SW480 (cell line): ENCODE measurements at places on chromosomes 1 and 21.

GRCh38 chr1:42833981-42834380, 12.4 kb upstream of the ZNF691 start:
- DNase-seq = no peak

- no peak for DNase-seq
Measured at GRCh38 chr21:36202726-36203602, 46.3 kb downstream of the DOP1B start.

DNA sequence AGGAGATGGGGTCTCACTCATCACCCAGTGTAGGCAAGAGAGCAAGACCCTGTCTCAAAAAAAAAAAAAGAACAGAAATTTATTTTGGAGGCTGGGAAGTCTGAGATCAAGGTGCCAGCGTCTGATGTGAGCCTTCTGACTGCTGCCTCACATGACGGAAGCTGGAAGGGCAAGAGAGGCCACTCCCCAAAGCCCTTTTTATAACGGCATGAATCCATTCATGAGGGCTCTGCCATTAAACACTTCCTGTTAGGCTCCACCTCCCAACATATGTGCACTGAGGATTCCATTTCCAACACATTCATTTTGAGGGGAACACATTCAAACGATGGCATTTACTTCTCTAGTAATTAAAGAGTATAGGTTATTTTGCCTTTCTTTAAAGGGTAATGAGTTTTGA, 50.9 kb upstream of the C1orf198 start:
- no peak for DNase-seq

DNA sequence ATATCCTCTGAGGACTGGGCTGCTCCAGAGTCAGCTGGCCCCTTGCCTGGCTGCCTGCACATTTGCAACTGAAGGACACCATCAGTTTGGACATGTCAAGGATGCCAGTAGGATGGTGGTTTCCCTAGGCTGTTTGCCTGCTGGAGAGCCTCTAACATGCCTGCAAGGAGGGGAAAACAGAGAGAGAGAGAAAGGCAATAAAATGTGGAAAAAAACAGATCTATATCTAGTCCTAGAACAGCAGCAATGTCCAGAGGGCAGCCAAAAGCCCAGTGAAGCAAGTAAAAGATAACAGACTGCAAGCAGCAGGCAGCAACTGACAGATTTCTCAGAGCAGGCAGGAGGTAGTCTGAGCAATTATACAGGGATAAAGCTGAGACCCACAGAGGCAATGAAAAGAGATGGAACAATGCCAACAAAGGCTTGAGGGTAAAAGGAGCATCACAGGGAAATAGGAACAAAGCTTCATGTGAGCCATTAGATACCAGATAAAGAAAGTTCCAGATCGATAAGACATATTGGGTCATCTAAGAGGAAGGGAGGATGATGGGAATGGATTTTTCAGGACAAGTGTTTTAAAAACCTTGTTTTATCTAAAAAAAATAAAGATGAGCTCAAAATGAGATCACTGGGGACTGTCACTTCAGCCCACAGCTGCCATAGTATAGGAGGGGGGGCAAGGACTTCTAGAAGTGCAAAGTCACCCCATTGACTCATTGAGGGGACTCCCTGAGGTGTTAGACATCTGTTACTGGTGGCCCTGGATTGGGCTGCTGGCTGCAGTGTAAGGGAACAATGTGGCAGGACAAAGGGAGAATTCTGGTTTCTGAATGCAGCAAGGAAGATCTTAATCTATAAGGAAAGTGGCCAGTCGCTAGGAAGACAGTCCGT, 38.6 kb upstream of the GADD45A start:
- DNase-seq = no peak

- no peak for DNase-seq
Measured at GRCh38 chr1:66648901-66649595, 103.2 kb upstream of the DYNLT5 start.
